ENCODE measurements at places on chromosomes 7 and 10.
A peak's percentile ranks its signal among the peaks of the same experiment; 100 is the strongest.

DNA sequence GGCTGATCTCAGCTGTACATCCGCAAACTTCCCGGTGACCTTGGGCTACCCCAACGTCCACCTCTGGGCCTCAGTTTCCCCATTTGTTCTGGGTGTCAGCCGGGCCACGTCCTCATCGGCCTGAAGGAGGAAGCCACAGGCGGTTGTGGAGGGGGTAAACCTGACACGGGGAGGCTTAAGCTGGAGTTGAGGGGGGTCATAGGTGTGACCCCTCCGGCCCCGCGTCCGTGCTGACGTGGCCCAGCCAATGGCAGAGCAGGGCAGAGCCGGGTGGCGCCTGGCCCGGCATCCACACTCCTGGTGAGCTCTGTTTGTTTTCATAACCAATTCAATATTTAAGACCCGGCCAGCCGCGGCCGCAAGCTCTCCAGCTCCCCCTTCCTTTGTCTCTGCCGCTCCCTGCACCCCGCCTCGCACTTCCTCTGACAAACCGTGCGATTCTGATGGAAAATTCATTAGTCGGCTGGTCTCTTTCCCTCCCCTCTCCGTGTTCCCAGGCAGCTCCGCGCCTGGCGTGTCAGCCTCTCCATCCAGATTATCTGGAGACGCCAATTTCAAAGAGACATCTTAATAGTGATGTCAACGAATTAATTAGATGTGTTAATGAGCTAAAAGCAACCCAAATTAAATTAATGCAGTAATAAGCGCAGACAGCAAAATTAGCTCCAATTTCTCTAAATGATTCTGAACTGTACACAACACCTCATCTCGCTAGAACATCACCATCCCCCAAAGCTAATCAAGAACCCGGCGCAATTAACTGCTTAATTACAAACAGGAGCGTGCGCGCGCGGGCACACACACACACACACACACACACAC is 55.4 kb downstream of the MICALL2 start:
- peak; percentile 68 for DNase-seq

- no peak for DNase-seq
Observed at GRCh38 chr7:122618585-122619189, 80.2 kb downstream of the RNF133 start.

DNA sequence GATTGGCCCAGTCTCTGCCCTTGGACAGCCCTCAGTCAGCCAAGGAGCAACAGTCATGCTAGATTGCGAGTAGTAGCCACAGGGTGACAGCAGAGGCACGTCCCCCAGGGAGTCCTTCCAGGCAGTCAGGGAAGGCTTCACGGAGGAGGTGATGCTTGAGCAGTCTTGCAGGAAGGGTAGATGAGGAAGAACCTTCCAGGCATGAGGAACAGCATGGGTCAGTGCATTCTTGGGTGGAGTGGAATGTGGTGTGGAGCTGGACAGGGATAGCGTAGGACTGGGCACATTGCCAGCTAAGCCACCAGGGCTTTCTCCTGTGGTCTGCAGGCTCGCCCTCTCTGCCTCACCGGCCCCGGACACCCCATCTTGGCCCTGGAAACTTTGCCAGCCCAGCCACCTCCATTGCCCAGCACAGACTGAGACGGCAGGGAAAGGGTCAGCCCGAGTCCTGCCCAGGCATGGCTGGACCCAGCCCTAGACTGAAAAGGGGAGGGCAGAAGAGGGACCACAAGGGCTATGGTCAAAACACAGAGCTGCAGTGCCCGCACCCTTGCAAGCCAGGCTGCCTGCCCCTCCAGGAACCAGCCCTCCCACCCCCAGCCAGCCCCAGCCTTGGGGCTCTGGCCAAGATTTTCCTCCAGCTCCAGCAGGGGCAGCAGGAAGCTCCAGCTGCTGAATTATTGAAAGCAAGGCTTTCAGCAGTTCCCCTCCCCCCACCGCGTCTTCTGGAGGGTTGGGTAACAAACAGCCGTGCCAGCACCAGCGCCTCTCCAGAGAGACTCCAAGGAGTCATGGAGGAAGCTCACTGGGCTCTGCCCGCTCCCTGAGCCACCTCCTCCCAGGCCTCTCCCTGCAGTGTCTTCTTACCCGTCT is 18.7 kb downstream of the SRRM3 start:
- no peak for DNase-seq

GRCh38 chr10:36491926-36492325 is 633.5 kb upstream of the ANKRD30A start:
- no peak for DNase-seq

GRCh38 chr10:77244746-77245145 is 392.9 kb downstream of the KCNMA1 start:
- DNase-seq: no peak

DNA sequence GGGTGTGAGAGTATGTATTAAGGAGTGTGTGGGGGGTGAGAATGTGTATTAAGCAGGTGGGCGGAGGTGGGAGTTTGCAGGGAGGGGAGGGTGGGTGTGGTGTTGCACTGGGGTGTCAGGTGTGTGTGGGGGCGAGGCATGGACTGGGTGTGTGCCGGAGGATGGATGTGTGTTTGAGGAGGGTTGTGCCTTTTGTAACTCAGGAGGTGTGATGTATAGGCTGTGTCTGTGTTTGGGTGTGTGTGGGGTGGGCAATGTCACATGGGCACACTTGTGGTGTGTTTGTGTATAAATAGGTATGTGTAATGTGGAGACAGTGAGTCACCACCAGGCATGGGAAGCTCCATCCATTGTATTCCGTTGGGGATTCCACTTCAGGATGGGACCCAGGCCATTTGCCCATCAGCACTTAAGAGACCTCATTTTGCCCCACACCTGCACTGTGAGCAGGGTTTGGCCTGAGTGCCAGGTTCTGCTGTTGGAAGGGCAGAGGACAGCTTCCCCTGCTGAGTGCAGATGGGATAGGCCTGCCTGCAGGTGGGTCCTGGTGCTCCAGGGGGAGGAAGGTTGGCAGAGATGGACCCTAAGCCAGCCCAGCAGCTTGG is 5.8 kb downstream of the UNC5B start:
- DNase-seq: no peak

- no peak for DNase-seq
Observed at GRCh38 chr7:92671505-92672169, 81.4 kb upstream of the FAM133B start.

- DNase-seq: no peak
Observed at GRCh38 chr7:48718731-48719378, 205.5 kb upstream of the CDC14C start.

GRCh38 chr10:110783509-110784107 is 88.1 kb upstream of the PDCD4 start:
- DNase-seq: no peak

DNA sequence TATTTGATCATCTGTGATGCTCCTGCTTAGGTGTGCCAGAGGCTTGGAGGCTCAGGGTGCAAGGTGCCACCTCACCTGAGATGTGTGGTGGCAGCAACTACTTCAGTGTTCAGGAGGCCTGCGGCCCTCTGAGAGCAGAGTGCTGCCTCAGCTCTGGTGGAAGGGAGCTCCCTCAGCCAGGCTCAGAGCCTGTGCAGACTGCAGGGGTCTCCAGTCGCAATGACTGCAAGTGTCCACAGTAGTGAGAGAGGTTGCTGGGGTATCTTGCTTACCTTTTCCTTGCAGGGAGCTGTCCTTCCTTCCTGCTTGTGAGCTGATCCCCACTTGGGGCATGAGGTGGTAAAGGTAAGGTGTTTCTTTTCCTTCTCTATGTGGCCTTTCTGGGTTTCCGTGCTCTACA is 131.0 kb upstream of the GAD2 start:
- no peak for DNase-seq

GRCh38 chr7:30240106-30240800 is 44.1 kb upstream of the ZNRF2 start:
- no peak for DNase-seq

DNA sequence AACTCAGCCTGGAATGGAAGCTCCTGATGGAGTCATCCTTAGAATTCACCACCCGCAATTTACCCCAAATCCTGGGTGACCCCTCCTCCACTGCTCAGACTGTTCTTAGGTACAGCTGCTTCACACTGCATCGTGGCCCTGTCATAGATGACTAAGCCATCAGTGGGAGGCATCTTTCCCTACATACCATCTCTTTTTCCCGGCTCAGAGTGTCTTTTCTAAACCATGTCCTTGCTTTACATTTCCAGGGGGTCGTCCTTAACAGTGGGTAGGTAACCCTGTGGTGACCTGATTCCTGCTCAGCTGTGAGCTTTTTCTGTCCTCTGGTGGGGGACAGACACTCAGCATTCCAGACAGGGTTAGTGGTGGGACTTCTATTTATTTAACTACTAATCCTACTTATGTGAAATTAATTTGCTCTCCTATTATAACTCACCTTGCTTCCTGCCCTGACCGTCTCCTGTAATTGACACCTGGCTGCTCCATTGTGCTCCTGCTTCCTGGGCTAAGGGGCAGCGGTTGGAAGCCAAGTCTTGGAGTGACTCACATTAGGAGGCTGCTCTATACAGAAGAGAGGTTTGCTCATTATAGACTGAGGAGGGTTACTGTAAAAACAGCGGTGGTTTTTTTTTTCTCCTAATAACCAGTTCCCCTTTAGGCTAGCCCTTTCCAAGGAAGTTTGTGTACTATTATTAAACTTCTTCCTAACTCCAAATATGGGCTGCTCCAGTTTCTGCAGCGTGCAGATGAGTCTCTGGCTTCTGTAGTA is 40.6 kb downstream of the PYROXD2 start:
- DNase-seq: no peak

DNA sequence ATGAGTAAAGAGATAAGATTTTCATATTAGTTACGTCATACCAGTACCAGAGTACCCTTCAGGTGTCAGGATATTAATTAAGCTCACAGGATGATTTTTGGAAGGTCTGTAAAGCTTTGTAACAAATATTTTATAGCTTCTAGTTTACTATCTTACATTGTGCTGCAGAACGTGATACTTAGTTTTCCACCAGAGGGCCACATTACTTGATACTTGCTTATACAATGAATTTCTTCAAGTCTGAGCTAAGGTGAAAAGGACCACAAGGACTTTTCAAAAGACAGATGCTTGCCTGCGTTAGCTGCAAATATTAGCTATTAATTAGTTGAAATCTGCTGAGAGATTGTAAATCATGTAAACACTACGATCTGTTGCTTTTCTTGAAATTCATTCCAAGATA is 12.2 kb downstream of the FOXP2 start:
- no peak for DNase-seq

GRCh38 chr10:114372995-114373394 is 31.3 kb downstream of the AFAP1L2 start:
- no peak for DNase-seq

DNA sequence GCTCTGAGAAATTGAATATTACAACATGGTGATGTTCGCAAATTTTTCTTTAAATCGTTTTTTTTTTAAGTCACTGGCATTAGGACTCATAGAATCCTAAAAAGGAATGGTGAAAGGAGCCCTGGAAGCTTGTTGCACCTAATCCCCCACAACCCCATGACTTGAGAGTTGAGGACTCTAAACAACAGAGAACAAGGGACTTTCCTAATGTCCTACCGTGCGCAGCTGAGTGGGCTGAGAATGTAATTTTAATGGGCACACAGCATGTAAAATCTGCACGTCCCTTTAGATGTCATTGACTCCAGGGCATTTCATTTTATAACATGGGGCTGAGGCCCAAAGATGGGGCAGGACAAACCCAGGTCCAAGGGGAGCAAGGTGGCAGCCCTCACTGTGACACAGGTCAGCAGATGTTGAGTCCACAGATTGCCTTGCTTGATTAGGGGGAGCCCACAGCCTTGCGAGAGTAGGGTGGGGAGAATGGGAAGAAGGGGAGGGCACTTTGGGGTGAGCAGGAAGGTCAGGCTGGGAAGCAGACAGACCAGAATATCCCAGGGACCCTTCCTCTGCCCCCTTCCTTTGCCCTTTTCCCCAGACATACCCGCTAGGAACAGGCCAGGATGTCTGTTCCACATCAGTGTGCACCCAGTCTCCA is 208.4 kb upstream of the ZMIZ1 start:
- no peak for DNase-seq

GRCh38 chr10:120949609-120950031 is 98.5 kb downstream of the WDR11 start:
- no peak for DNase-seq

- no peak for DNase-seq
Observed at GRCh38 chr10:16847644-16848043, 30.4 kb upstream of the RSU1 start.

- DNase-seq: peak; percentile 54
Observed at GRCh38 chr10:24209946-24210491, 1.1 kb downstream of the KIAA1217 start.

DNA sequence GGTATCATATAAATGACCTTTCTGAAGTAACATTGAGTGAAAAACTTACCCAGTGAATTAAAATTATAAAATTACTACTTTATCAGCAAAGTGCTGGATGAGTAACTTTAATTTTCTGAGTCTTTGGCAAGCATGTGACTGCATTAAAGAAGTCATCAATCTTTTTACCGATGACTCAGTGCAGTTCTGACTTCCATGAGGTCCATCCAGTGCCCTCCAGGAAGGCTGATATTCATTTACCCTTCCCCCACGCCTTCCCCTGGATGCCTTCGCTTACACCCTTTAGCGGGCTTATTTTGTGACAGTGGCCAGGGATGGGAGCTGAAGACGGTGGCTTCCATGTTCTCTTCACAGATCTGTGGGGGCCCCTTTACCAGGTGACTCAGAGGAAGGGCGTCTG is 572.9 kb upstream of the PFKP start:
- no peak for DNase-seq

GRCh38 chr7:140992422-140992821 is 22.3 kb downstream of the MRPS33 start:
- DNase-seq: no peak

DNA sequence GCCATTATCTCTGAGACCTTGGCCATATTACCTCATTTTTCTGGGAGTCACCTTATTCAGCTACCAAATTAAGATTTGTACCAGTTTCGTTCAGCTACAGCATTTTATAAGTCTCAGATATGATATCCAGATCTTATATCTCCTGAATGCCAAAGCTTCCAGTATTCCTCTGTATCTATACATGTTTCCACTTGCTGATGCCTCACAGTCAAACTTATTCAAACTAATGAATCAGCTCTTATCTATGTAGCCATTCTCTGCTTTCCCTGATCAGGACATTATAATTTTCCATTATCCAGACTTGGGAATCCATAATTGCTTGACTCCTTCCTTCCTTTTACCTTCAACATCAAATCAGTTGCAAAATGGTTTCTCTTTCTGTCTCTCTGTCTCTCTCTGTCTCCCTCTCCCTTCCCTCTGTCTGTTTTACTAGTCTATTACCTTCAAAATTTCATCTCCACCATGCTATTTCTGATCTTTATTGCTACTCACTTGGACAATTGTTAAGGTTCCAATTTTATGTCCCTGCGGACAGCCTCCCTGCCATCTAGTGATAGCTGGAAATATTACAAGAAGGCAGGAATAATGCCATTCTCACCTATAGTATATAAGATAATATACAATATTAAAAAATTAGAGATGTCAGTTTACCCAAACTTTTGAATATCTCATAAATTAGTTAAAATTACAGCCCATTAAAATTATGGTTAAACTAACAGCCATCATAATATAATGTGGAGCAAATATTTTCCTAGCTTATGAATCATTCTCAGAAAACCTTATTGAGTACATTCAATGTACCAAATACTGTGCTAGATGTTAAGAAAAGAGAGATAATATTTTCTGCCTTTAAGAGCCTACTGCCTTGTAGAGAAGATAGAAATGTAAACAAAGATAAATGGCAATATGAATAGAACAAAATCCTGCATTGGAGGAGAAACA is 89.8 kb downstream of the PCLO start:
- no peak for DNase-seq

All from muscle of arm (tissue), 14 donors.